Fibroblast of skin of left biceps (primary cell): ENCODE measurements at places on chromosomes 6 and 20.

GRCh38 chr6:47677381-47678100 lies 20.8 kb upstream of the ADGRF4 start:
- no peak for DNase-seq

DNA sequence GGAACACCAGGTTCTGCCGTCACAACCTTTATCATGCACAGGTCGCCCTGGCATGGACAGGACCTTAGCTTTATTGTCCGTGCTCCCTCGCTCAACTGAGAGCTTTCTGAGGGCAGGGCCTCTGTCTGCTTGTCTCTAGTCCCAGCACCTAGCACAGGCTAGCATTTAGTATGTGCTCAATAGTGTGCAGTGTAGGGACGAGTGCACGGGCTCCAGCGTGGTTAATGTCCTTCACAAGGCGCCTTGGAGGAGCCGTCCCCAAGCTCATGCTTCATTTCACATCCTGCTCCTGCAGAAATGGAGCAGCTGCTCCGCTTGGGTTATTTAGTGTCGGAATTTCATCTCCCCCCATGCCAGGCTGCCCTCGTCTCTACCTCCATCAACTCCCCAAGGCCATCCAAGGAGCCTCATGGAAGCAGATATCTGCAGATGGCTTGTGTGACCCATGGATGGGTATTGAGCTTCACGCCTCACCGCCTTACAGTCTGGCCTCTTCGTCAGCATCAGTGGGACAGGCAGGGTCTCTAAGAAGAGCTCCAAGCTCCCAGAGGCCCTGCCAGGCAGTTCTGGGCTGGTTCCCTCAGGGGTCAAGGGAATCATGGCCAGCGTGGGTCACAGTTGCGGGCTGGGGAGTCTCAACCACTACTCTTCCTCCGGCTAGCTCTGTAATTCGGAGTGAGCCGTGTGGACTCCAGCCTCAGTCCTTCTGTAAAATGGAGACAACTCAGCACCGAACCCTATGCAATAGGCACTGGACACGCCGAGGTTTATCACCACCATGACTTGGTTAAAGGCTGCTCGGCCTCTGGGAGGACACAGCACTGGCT lies 60.8 kb upstream of the APCDD1L start:
- DNase-seq: no peak

DNA sequence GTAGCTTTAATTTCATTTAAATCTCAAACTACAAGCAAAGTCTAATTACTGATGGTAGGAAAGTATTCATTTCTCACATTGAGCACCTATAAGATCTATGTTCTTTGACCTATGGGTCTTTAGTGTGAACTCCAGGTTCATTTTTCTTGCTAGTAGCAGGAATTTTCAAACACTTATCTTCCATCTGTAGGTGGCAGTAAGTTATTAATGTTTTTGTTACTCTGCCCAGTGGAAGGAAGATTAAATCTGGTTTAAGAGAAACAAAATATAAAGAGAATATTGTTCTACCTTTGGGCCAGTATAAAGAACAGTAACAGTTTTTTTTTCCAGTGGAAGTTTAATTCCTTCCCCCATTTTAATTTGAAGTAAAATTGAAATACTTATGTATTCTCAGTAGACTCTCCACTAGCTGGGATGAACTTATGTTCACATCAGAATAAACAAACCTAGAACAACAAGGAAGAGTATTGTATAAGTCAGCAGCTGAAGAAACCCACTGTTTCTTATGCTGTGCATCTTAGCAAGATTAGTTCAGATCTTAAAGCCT lies 328.2 kb downstream of the PHF3 start:
- no peak for DNase-seq

GRCh38 chr6:11215773-11216172 lies 16.7 kb downstream of the NEDD9 start:
- no peak for DNase-seq

- no peak for DNase-seq
Measured at GRCh38 chr6:55669028-55669427, 90.0 kb upstream of the HMGCLL1 start.

DNA sequence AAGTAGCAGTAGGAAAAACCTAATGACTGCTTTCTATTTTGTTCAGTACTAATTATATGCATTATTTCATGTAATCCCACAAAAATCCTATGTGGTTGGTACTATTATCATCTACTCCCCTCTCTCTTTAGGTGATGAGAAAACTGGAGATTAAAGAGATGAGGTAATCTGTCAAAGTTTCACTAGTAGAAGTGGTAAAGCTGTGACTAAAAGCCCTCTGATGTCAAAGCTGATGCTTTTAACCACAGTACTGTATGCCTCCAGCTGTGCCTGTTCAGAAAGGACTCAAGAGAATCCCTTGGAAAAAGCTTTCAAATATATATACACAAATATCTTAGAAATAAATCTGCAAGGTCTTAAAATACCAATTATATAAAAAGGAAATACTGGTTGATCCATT lies 38.0 kb downstream of the PHIP start:
- DNase-seq: no peak

DNA sequence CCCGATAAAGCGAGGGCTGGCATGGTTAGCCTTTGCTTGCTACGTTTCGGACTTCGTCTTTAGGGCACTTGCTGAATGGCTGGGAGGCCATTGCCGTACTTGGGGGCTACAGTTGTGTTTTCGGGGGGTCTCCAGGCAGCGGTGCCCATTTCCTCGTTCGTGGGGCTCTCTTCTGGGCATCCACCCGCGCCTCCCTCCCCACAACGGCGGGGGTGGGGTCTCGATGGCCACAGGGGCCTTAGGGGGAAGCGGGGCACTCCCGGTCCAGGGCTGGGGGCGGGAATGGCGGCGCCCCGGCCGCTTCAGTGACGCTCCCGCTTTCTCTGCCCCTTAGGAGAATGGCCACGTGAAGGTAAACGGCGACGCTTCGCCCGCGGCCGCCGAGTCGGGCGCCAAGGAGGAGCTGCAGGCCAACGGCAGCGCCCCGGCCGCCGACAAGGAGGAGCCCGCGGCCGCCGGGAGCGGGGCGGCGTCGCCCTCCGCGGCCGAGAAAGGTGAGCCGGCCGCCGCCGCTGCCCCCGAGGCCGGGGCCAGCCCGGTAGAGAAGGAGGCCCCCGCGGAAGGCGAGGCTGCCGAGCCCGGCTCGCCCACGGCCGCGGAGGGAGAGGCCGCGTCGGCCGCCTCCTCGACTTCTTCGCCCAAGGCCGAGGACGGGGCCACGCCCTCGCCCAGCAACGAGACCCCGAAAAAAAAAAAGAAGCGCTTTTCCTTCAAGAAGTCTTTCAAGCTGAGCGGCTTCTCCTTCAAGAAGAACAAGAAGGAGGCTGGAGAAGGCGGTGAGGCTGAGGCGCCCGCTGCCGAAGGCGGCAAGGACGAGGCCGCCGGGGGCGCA lies 2.4 kb downstream of the MARCKS start:
- DNase-seq: no peak

DNA sequence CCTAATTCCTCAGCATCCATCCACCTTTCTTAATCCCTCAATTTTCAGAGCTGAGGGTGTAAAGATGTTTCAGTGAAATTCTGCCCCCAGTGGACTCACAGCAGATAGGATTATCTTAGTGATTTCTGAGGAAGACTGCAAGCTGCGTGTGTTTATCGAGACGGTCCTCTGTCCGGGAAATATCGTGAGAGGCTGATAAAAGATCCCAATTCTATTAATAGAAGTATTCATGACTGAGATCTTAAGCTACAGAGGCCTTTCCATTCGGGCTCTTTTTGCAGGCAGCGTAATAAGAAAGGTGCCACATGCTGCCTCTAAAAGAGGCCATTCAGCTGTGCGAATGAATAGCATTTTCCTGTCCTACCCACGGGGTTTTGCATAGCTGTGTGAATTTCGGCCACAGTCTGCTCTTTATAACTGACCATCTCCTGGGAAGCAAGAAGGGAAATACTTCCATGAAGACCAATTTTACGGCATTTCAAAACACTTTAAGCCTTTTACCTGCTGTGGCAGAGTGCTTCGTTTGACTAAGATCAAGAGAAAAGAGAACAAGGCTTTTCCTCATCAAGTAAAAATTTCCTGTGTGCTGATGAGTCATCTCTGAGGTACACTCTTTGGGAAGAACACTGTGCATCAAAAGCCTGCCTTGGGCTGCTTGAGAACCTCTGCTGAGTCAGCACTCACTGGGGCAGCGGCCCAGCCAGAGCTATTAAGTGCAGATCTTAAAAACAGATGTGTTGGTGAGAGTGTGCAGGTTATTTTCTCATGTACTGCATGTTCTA lies 208.8 kb downstream of the ARHGAP18 start:
- DNase-seq: peak; percentile 85

DNA sequence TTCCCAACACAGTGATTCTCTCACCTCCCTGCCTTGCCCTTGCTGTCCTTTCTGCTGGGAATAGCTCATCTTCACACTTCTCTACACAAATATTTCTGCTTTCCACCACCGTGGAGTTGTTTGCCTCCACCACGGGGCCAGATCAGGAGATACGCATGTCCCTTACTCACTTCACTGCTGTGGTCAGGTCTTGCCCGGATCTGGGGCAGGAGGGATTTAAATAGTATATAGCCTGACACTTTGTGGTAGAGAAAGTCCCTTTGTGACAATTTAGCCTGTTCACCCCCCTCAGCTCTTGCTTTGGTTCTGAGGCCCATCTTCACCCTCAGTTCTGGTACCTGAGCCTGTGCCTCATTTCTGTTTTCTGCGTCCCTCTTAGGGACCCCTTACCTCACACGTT lies 92.6 kb upstream of the PREP start:
- DNase-seq: no peak

- no peak for DNase-seq
Measured at GRCh38 chr20:1784586-1784985, 110.6 kb upstream of the SIRPA start.

- no peak for DNase-seq
Measured at GRCh38 chr6:17601386-17601703, 1.2 kb downstream of the FAM8A1 start.

DNA sequence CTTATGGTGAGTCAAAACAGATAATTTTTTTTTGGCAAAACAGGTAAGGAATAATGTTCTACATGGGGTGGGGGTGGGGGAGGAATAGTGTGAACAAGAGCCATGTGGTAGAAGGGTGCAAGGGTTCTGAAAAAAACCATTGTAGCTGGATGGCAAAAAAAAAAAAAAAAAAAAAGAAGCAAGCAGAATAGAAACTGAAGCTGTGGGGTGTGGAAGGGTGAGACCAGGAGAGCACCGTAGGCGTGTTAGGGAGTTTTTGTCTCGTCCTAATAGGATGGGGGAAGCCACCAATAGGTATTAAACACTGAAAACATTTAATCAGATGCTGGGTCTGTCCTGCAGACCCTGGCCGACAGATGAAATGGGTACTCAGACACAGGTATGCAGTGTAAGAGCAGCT lies 110.1 kb downstream of the ADTRP start:
- no peak for DNase-seq

- DNase-seq: no peak
Measured at GRCh38 chr6:43144879-43145278, 26.2 kb upstream of the SRF start.

- DNase-seq: peak; percentile 83
Measured at GRCh38 chr6:14747881-14748520, 497.9 kb upstream of the JARID2 start.

DNA sequence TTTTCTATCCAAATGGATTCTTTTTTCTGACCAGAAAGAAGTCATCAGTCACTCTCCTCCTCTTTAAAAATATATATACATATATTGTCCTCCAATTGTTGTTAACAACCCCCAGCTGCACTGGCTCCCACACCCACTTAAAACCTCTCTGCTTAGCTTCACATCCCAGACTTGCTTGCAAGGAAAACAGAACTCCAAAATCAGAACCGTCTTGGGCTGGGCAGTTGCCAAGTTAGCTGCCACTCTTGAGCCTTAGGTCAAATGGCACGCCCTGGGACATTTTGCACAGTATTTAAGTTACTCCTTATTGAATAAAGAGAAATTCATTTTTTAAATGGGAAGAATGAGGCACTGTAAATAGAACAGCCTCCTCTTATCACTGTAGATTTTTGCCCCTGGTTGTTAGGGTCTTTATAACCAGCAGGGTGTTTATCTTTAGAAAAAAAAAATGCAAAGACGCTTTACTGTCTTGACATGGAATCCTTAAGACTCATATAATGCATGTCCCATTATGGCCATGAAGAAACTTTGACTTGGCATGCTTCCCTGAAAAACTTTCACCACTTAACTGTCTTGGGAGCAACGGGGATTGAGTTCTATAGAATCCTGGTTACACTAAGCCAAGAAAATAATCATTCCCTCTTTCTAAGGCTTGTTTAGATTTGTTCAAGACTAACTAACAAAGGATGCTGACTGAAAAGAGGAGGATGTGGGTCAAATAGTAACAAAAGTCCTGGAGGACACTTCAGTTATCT lies 204.5 kb downstream of the ISM1 start:
- no peak for DNase-seq

- no peak for DNase-seq
Measured at GRCh38 chr6:96787846-96788580, 49.3 kb downstream of the GPR63 start.

GRCh38 chr6:119060255-119060907 lies 18.1 kb downstream of the FAM184A start:
- DNase-seq: no peak

DNA sequence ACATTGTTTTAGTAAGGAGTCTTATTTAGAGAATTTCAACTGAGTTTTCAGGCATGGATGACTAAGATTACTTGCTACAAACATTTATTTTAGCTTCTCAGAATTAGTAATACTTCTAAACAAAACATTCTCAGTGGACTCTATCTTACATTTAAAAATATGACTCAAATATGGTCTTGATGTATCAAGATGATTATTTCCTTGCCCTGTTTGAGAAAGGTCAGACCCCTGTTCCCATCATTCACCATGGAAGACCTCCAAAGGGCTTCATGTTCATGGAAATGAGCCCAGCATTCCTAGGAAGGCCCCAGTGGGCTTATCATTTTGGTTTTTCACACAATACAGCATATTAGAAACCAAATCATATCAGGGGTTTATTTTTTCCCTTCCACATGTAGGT lies 24.6 kb upstream of the TRPC4AP start:
- DNase-seq: no peak

GRCh38 chr20:17635332-17636244 lies 46.5 kb downstream of the RRBP1 start:
- no peak for DNase-seq

- DNase-seq: no peak
Measured at GRCh38 chr6:145139140-145139850, 596.0 kb downstream of the EPM2A start.

GRCh38 chr6:15246666-15247499 lies 1.0 kb downstream of the JARID2 start:
- no peak for DNase-seq

DNA sequence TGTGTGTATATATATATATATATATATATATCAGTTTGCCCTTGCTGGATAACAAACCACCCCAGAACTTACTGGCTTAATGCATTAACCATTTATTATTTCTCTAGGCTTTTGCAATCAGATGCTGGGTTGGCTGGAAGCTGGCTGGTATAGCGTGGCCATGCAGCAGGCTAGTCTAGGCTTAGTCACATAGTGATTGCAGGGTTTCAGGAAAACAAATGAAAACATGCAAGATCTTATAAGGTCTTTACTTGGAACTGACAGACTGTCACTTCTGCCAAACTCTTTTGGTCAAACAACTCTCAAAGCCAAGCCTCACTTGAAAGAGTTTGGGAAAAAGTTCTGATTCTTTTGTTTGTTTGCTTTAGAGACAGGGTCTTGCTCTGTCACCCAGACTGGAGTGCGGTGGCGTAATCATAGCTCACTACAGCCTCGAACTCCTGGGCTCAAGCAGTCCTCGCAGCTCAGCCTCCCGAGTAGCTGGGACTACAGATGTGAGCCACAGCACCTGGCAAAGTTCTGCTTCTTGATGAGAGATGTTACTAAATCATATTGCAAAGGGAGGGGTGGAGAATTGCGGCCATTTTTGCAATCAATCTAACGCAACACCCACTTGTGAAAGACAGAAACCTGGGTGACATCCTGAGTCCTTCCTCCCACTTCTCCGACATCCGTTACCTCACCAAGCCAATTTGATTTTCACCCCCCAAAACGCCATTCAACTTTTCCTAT lies 74.6 kb upstream of the RNF24 start:
- DNase-seq: no peak

GRCh38 chr6:151009576-151009975 lies 144.1 kb downstream of the MTHFD1L start:
- DNase-seq: no peak
